ENCODE measurements at places on chromosomes 7 and 10. TPM values are rescaled to one million over a fixed set of nuclear protein-coding genes. Genes with fewer than 3 reads are reported as not detected.

- H3K36me3 ChIP-seq = peaks cover 8% of the 10 kb centered on the region
- H3K4me1 ChIP-seq = no peaks in the 10 kb centered on the region
- H3K27me3 ChIP-seq = no peaks in the 10 kb centered on the region
- DNase-seq = no peak
These were observed 26.7 kb downstream of the IQCE start for GRCh38 chr7:2585446-2585845.

LRGUK gene
- polyA plus RNA-seq = 0.19 TPM

GRCh38 chr10:58264780-58265179 lies 2.9 kb downstream of the IPMK start:
- no peaks in the 10 kb centered on the region for H3K36me3 ChIP-seq
- no peak overlapping the region for H3K27ac ChIP-seq
- H3K4me3 ChIP-seq = no peak overlapping the region
- H3K4me1 ChIP-seq = no peaks in the 10 kb centered on the region
- peak; percentile 21 for DNase-seq
- no peaks in the 10 kb centered on the region for H3K27me3 ChIP-seq

DNA sequence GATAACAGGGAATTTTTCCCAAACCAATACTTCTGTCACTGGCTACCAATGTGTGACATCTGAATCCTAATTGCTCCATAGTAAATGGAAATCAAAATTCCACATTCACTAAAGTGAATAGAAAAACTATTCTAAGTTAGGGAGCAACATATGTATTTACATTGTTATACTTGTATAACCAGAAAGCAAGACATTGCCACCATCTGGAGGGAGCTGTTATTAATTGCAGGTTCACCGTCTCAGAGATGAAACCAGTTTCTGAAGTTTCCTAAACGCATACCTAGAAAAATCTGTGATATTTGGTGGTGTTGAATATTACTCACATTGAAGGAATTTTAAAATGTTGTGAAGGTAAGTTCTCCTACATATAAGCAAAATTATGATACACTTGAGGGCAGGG lies 390.1 kb downstream of the NXPH1 start:
- H3K36me3 ChIP-seq = no peaks in the 10 kb centered on the region
- no peak for DNase-seq
- H3K27me3 ChIP-seq = no peaks in the 10 kb centered on the region
- no peak overlapping the region for H3K27ac ChIP-seq
- no peaks in the 10 kb centered on the region for H3K4me1 ChIP-seq
- no peak overlapping the region for H3K4me3 ChIP-seq

DNA sequence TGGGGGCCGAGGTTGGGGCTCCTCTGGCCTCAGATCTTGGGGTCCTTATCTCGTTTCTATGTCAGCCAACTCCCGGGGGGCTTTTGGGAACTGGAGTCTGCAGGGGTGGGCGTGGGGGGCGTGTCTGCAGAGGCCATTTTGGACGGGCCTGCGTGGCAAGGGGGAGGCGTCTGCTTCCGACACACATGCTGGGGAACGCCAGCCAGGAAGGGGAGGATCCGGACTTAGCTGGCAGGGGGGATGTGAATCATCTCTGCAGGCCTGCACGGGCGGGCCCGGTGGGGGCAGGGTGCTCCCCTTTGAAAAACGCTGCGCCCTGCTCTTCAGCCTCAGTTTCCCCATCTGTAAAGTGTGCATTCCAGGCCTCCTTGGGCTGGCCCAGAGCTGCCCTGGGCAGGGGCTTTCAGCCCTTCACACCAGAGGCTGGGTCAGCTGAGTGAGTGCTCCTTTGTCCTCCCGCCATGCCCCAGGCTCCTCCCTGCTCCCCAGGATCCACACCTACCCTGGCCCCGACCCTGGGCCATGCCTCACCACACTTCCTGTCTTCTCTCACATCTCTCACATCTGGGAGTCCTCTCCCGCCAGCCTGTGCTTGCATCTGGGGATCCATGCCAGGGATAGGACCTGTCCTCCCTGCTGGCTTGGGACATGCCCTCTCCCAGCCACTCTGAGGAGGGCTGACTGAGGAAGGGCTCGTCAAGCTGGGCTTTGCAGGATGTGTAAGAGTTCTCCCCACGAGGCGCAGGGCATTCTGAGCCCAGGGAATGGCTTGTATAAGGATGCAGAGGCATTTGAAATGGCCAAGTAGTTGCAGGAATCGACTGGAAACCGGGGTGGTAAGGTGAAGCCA lies 172.6 kb upstream of the TNRC18 start:
- no peaks in the 10 kb centered on the region for H3K27me3 ChIP-seq
- H3K36me3 ChIP-seq = no peaks in the 10 kb centered on the region
- H3K27ac ChIP-seq = no peak overlapping the region

GRCh38 chr10:24215603-24216002 lies 6.7 kb downstream of the KIAA1217 start:
- DNase-seq = no peak
- peaks cover 8% of the 10 kb centered on the region for H3K36me3 ChIP-seq
- H3K27me3 ChIP-seq = no peaks in the 10 kb centered on the region
- H3K4me3 ChIP-seq = no peak overlapping the region

JAZF1 gene
- polyA plus RNA-seq = 5.7 TPM

GRCh38 chr7:136874393-136875032 lies 6.1 kb downstream of the CHRM2 start:
- H3K27me3 ChIP-seq = peaks cover 7% of the 10 kb centered on the region
- no peak overlapping the region for H3K27ac ChIP-seq
- no peaks in the 10 kb centered on the region for H3K36me3 ChIP-seq
- H3K4me3 ChIP-seq = no peak overlapping the region
- DNase-seq = no peak

GRCh38 chr7:34313289-34313688 lies 344.7 kb upstream of the NPSR1 start:
- no peaks in the 10 kb centered on the region for H3K4me1 ChIP-seq
- no peak for DNase-seq
- no peak overlapping the region for H3K4me3 ChIP-seq
- H3K36me3 ChIP-seq = no peaks in the 10 kb centered on the region
- H3K27me3 ChIP-seq = no peaks in the 10 kb centered on the region

DNA sequence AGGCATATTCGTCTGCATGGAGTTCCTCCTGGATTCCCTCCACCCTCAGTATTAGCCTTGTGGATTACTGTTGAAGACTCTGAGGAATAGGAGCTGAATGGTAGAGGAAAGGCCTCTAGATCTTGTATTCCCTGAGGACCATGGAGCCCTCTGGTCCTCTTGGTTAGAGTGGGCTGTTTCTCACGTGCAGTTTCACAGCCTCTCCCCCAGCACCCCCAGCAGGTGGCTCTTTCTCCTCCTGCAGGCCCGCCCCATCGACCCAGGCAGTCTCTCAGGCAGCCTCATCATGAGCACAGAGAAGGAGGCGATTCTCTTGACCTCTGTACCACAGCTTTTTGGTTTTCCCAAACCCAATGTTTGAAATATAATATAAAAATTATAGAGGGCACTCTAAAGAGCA lies 102.0 kb downstream of the WNT2 start:
- no peak overlapping the region for H3K4me3 ChIP-seq
- no peak for DNase-seq

PAX4 gene
- not detected for polyA plus RNA-seq

GRCh38 chr7:137667633-137668387 lies 179.0 kb downstream of the DGKI start:
- H3K36me3 ChIP-seq = no peaks in the 10 kb centered on the region
- H3K4me1 ChIP-seq = no peaks in the 10 kb centered on the region
- DNase-seq = no peak

DNA sequence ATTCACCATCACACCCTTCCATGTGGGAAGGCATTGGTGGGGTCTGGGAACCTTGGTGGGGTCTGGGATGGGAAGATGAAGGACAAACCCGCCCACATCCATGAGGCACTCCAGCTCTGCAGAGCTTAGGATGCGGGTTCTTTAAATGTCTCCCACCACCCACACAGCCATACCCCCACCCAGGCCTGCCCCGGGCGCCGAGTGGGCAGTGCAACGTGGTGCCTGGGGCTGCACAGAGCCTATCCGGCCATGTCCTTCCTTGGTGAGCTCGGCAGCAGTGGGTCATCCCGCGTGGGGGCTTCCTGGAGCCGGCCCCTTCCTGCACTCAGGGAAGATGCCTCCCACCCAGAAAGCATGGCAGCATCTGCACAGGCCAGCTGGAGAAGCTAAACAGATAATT lies 163.5 kb upstream of the TCERG1L start:
- no peak for DNase-seq
- H3K4me3 ChIP-seq = no peak overlapping the region
- H3K27ac ChIP-seq = no peak overlapping the region
- no peaks in the 10 kb centered on the region for H3K36me3 ChIP-seq

MEIG1 gene
- polyA plus RNA-seq = 1.4 TPM

PDE1C gene
- polyA plus RNA-seq = 3.3 TPM

GRCh38 chr7:38398725-38399321 lies 125.4 kb upstream of the TARP start:
- H3K36me3 ChIP-seq = no peaks in the 10 kb centered on the region
- H3K4me3 ChIP-seq = no peak overlapping the region
- no peaks in the 10 kb centered on the region for H3K27me3 ChIP-seq

DNA sequence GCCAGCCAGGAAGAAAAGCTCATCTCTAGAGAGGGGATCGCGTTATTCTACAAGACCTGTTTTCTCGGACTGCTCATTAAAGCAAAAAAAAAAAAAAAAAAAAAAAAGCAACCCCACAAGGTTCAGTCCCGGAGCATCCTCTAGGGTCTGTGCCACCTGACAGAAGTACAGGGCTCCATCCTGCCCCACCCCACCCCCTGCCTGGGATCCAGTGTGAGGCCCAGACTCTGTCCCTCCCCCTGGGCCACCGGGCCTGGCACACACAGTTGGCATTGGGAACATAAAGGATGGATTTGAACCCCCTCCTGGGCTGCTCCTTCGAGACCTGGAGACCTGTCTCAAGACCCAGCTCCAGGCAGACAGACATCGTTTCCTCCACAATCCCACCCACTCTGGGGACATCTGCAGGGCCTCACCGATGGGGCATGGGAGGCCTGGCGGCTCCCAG lies 688 bp downstream of the ORAI2 start:
- H3K36me3 ChIP-seq = no peaks in the 10 kb centered on the region
- H3K4me1 ChIP-seq = no peaks in the 10 kb centered on the region
- DNase-seq = no peak
- H3K4me3 ChIP-seq = peak overlapping the region; percentile 68

GRCh38 chr7:83532219-83532618 lies 116.7 kb downstream of the SEMA3E start:
- DNase-seq = no peak
- no peaks in the 10 kb centered on the region for H3K4me1 ChIP-seq
- H3K4me3 ChIP-seq = no peak overlapping the region
- no peaks in the 10 kb centered on the region for H3K27me3 ChIP-seq

GRCh38 chr10:89301721-89302445 lies at the start of gene IFIT2:
TSS of gene IFIT2 (plus strand) at chr10:89302046. CDS start at chr10:89302124, 78 bp downstream.
- peaks cover 18% of the 10 kb centered on the region for H3K4me1 ChIP-seq
- no peaks in the 10 kb centered on the region for H3K36me3 ChIP-seq
- peak within 1 kb of the TSS; percentile 86 for H3K4me3 ChIP-seq
- peak; percentile 45 for DNase-seq
- no peaks in the 10 kb centered on the region for H3K27me3 ChIP-seq

EPO gene
- not detected for polyA plus RNA-seq

PHTF2 gene
- 6.0 TPM for polyA plus RNA-seq

DNA sequence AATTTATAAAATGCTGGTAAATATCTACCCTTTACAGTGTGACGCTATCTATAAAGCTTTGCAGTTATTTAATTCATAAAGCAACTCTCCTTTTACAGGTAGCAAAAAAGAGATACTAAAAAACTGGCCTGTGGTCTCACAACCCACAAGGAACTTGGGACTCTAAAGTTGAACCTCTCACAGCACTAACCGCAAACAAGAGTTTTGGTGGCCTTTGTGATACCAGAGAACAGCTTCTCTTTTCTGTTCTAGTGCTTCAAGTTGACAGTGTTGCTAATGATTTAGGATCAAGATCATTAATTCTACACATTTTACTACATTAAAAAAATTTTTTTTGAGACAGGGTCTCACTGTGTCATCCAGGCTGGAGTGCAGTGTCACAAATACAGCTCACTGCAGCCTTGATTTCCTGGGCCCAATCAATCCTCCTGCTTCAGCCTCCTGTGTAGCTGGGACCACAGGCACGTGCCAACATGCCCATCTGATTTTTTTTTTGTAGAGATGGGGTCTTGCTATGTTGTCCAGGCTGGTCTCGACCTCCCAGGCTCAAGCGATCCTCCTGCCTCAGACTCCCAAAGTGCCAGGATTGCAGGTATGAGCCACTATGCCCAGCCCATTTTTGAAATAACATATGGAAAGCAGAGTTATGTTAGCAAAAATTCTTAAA lies 56.0 kb upstream of the ST8SIA6 start:
- no peak for DNase-seq
- H3K36me3 ChIP-seq = no peaks in the 10 kb centered on the region
- H3K27me3 ChIP-seq = no peaks in the 10 kb centered on the region
- no peak overlapping the region for H3K4me3 ChIP-seq

LEP gene
- polyA plus RNA-seq = not detected

- no peak overlapping the region for H3K27ac ChIP-seq
- H3K27me3 ChIP-seq = no peaks in the 10 kb centered on the region
- no peaks in the 10 kb centered on the region for H3K4me1 ChIP-seq
These were observed 20.5 kb upstream of the CFAP46 start for GRCh38 chr10:132962623-132963429.

C10orf105 gene
- not detected for polyA plus RNA-seq

DNA sequence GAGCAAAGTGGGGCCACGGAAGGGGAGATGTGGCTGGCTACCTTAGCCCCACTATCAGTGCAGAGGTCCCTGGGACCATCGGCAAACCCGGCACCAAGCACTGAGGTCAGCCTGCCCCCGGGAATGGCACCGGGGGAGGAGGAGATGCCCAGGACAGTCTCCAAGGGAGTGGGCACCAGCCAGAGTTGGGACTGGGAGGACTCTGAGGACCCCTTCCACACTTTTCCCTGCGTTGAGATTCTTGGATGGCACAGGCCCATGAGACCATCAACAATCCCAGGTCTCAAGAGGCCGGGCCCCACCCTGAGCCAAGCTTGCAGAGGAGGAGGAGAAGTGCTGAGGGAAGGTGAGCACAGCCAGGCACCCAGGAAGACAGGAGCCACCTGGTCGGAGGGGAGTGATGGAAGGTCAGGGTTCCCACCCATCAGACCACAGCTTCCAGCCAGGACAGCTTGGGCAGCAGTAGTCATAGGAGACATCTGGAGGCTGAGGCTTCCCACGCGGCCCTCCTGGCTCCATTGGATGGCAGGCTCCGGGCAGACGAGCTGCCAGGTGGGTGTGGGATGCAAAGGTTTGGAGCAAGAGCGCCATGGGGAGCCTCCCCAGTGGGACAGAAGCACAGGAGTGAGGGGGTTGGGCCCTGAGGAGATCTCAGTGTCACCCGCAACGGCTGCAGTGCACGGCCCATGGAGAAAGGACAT lies 2.6 kb upstream of the OPN4 start:
- H3K27ac ChIP-seq = no peak overlapping the region
- H3K4me3 ChIP-seq = no peak overlapping the region
- no peak for DNase-seq
- no peaks in the 10 kb centered on the region for H3K4me1 ChIP-seq

ZNF467 gene
- 15.0 TPM for polyA plus RNA-seq

GRCh38 chr7:44333911-44334733 lies 8.7 kb upstream of the CAMK2B start:
- DNase-seq = no peak
- H3K4me1 ChIP-seq = no peaks in the 10 kb centered on the region
- H3K27ac ChIP-seq = no peak overlapping the region
- no peak overlapping the region for H3K4me3 ChIP-seq
- H3K27me3 ChIP-seq = no peaks in the 10 kb centered on the region

GRCh38 chr7:24831240-24831639 lies 74.0 kb upstream of the GSDME start:
- H3K4me1 ChIP-seq = no peaks in the 10 kb centered on the region
- H3K4me3 ChIP-seq = no peak overlapping the region
- no peak overlapping the region for H3K27ac ChIP-seq
- H3K27me3 ChIP-seq = no peaks in the 10 kb centered on the region
- no peak for DNase-seq

- no peak overlapping the region for H3K4me3 ChIP-seq
- no peaks in the 10 kb centered on the region for H3K36me3 ChIP-seq
- DNase-seq = no peak
- no peak overlapping the region for H3K27ac ChIP-seq
These were observed 17.2 kb downstream of the OIT3 start for GRCh38 chr10:72910705-72911104.

Data from kidney (tissue), 22 donors.